ENCODE measurements at places on chromosomes 7 and 10. TPM values are rescaled to one million over a fixed set of nuclear protein-coding genes. Genes with fewer than 3 reads are reported as not detected.

The SPDYE2B gene
- total RNA-seq = not detected

The SLC39A12 gene
- not detected for total RNA-seq

The ANKRD2 gene
- total RNA-seq = not detected

The CALML3 gene
- not detected for total RNA-seq

DNA sequence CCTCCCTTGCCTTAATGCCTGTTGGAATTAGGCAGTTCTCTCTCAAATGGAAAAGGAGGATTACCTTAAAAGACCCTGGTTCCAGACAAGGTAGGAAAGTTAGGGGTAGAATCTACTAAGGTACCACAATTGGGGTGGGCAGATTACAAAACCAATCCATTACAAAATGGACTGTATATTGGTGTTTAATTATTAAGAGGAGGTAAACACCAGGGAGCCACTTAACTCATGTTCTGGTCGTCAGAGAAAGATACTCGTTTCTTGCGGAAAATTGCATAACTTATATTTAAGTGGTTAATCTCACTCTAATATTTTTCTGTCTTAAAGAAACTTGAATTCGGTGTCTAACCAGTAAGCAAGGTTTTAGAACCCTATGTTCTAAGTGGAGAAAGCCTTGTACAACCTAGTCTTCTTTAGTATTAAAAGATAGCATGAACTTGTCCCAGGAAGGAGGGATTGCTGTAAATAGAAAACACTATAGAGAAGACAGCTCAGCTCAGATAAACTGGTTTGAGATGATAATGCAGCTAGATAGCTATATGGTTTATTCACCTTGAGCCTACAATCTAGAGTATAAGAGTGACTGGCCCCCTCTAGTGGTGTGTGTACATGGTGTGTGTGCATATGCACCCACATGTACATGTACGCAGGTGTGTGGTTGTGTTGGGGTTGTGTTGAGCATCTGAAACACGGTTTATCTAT lies 58.0 kb upstream of the STRIP2 start:
- peak; percentile 68 for DNase-seq

GRCh38 chr10:61890430-61890829 lies 11.1 kb upstream of the ARID5B start:
- DNase-seq = no peak

GRCh38 chr7:2735744-2736143 lies 47.7 kb downstream of the AMZ1 start:
- DNase-seq = no peak

DNA sequence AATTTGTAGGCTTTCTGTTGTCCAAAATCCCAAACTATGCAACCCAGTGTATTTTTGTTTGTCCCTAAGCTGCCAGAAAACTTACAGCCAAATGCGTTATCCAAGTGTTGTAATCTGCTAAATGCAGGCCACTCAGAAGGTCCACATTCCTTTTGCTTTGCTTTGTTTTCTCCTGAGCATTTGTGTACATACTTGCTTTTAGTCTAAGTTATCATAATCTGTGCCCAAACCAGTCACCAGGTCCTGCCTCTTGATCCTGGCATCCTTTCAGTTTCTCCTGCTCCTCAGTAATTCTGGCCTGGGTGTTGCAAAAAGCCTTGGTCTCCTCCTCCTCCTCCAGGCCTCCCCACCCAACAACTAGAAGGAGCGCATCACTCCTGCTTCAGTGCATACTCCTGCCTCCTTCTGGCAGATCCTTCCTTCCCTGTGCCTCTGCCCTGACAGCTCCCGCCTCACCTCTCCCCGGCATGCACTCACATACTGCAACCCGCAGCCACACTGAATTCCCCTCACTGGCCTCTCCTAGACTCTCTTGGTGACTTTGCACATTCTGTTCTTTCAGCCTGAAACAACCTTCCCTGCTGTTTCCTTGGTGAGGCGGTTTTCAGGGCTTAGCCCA lies 2.3 kb downstream of the DENND2A start:
- no peak for DNase-seq

The CRYGN gene
- total RNA-seq = not detected

DNA sequence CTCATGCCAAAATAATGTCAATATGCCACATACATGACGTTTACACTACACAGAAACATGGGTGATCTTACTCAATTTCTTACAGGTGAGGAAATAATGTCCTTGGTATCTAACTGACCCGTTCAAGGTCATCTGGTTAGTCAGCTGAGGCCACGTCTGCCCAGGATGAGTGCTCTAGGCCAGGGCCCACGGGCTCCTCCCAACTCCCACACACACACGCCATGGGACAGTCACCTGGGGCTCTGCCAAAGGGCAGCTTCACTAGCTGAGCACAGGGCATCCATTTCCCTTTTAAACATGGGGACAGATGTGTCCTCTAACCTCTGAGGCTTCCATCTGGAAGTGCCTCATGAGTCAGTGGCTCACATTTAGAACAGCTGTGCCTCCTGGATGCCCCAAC lies 123.9 kb downstream of the TNS3 start:
- DNase-seq = no peak

DNA sequence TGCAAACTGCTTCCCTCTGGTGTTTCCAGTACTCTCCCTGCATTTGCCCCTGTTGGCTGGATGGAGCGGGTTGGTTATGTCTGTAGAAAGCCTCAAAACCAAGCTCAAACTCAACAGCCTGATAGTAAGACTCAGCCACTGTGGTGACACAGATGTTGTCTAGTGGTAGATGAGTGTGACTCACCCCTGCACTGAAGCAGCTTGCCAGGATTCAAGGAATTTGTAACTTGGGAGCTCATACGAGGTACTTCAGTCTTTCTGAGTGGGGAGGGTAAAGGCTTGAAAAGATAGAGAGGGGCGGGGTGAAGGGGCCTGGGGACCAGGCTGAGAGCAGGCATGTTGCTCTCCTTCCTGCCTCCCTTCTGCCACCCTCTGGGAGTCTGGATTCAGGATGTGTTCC lies 22.9 kb upstream of the AQP1 start:
- DNase-seq = no peak

The HOXA5 gene
- 7.9 TPM for total RNA-seq

GRCh38 chr7:154416714-154417113 lies 364.5 kb downstream of the DPP6 start:
- DNase-seq = no peak

The ETV1 gene
- total RNA-seq = not detected

The NYAP1 gene
- 0.10 TPM for total RNA-seq

DNA sequence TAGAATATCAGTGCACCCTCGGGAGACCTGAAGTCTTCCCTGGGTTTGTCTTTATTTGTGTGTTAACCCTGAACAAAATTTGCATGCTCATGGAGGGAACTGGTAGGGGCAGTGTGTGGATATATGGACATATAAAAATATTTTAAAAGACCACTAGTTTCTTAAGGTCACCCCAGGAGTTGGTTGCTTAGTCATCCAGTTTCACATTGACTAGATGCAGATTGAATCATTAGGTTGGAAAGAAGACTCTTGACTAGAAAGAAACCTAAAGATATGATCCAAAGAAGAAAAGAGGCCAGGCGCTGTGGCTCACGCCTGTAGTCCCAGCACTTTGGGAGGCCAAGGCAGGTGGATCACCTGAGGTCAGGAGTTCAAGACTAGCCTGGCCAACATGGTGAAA lies 137.1 kb downstream of the KAT6B start:
- no peak for DNase-seq

- DNase-seq = no peak
These were observed 54.9 kb downstream of the CLIP2 start for GRCh38 chr7:74344132-74344496.

DNA sequence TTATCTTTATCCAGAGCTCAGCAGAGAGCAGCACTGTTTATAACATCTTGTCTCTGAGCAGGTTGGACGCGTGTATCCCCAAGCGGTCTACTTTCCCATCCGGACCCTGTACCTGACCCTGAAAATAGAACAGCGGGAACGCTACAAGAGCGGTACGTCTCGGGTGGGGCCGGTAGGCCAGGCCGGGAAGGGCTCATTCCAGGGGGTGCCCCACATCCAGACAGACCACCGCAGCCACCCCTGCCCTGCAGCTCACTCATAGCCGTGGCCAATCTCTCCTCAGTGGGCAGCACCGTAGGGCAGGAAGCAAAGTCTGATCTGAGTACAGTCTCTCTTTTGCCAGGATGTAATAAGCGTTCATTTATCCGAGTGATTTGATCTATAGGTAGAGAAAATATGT lies 113.7 kb downstream of the TRRAP start:
- no peak for DNase-seq

DNA sequence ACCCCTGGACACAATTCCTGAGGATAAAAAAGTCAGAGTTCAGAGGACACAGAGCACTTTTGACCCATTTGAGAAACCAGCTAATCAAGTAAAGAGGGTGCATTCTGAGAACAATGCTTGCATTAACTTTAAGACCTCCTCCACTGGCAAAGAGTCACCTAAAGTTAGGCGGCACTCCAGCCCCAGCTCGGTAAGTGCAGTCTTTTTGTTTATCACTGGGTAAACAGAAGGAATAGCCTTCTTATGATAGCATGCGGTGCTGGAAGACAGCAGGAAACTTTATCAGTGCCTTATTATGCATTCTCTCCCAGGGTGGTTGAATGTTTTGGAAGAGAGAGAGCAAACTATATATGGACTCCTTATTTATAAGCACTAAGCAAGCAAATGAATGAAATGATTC lies 130.5 kb downstream of the CDK14 start:
- no peak for DNase-seq

DNA sequence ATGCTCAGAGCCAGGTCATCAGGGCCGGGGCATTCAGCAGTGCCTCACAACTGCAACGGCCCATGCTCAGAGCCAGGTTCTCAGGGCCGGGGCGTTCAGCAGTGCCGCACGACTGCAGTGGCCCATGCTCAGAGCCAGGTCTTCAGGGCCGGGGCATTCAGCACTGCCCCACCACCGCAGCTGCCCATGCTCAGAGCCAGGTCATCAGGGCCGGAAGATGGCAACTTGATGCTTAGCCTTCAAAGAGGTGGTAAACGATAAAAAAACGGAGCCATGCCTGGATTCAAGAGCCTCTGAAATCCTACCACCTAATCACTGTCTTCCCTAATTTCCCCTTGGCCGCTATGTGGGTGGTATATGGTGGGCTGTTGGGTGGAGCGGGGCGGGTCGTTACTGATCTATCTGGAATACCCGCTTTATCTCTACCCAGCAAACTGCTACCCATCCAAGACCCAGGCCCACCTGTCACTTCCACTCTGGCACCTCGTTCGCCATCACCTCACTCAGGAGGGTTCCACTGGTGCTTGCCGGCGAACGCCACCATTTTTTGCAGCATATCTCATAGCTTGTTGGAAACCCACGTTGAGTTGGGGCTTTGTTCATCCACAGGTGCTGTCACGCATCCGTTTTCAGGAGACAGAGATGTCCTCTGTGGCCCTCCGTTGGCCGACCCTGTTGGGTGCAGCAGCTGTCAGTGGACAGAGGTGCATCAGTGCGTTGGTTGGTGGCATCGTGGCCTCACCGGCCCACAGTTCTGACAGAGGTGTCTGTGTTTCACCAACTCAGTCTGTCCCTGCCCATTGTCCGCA lies 221.1 kb downstream of the EBF3 start:
- DNase-seq = no peak

DNA sequence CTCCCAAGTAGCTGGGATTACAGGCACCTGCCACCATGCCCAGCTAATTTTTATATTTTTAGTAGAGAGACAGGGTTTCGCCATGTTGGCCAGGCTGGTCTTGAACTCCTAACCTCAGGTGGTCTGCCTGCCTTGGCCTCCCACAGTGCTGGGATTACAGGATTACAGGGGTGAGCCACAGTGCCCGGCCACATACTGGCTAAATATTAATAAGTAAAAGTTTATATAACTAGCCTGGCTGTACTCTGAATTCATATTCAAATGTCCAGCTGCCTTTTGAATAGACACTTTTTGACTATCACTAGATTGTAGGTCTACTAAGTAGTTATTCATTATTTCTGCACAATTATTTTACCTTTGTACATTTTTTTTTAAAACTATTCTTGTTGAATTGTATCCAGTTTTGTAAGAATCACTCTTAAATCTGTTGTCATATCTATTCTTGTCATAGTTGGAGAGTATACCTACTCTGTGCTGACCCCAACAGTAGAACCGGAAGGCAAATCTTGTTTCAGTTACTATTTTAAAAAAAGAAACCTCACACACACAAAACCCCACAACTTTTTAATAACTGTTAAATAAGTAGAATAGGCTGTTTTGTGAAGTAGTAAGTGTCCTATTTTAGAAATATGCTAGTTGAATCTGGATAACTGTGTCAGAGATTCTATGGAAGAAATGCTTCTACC lies 29.6 kb downstream of the MINPP1 start:
- no peak for DNase-seq

- peak; percentile 67 for DNase-seq
These were observed 436.2 kb upstream of the GALNT17 start for GRCh38 chr7:70695795-70696083.

DNA sequence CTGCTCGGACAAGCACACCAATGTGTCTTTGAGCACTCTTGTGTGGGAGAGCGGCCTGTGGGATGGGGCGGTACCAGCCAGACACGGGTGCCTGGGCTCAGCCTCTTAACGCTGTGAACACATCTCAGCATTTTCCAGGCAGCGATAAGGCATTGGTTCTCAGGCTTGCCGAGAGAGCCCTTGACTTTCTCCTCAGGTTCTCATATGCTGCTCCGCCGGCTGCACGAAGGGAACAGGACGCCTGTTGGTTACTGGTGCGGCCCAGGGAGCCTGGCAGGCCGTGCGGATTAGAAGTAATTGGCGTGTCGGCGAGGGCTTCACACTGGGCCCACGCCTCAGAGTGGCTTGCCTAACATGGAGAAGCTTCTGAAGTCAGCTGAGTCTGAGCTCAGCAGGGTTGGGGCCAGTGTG lies 456.7 kb upstream of the FOXK1 start:
- no peak for DNase-seq

GRCh38 chr7:90290244-90291113 lies 30.6 kb downstream of the FAM237B start:
- DNase-seq = no peak

DNA sequence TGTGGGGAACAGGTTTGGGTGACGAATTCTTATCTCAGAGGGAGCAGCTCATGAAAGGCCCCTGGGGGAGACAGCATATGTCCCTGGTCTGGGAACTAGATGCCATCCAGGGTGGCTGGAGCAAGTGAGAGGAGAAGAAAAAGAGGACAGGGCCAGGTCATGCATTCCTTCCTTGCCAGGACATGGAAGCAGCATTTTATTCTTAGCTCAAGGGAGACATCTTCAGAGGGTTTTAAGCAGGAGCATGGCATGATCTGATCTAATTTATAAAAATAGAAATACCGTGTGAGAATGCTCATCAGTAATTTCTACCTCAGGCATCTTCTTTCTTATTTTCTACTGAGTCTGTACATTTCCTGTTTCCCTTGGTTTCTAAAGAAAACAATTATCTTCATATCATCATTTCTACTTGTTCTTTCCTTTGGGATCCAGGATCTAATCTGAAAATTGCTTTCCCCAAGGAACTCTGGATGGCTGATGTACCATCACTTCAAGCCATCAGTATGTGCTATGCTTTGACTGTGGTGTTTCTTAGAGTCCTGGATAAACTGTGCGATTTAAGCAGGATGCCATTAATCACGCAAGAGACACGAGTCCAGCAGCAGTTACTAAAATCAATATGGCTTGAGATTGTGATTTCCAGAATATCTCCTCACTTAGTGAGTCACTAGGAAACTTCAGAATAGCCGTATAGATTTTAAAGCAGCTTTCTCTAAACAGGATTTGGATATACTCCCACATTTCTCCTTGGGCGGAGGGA lies 386.2 kb downstream of the GALNT17 start:
- DNase-seq = no peak

GRCh38 chr10:97196223-97197029 lies 10.7 kb upstream of the SLIT1 start:
- peak; percentile 92 for DNase-seq

GRCh38 chr7:137987968-137988367 lies 13.9 kb downstream of the CREB3L2 start:
- peak; percentile 78 for DNase-seq

Measured in OCI-LY7 (cell line).